RWPE1 (cell line): ENCODE measurements at places on chromosomes 6 and 20.

GRCh38 chr20:21433329-21433890 lies 36.1 kb upstream of the NKX2-4 start:
- DNase-seq: no peak

DNA sequence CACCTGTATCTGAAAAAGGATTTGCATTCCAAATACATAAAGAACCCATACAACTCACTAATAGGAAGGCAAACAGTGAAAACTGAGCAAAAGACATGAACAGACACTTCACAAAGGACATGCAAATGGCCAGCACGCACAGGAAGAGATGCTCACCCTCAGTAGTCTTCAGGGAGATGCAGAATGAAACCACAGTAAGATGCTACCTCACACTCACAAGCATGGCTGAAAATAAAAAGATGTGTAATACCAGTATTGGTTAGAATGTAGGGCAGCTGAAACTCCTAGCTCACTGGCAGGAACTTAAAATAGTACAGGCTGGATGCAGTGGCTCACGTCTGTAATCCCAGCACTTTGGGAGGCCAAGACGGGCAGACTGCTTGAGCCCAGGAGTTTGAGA lies 64.6 kb downstream of the SNX5 start:
- DNase-seq: no peak

- DNase-seq: no peak
Measured at GRCh38 chr6:119161438-119161837, 83.0 kb upstream of the FAM184A start.

DNA sequence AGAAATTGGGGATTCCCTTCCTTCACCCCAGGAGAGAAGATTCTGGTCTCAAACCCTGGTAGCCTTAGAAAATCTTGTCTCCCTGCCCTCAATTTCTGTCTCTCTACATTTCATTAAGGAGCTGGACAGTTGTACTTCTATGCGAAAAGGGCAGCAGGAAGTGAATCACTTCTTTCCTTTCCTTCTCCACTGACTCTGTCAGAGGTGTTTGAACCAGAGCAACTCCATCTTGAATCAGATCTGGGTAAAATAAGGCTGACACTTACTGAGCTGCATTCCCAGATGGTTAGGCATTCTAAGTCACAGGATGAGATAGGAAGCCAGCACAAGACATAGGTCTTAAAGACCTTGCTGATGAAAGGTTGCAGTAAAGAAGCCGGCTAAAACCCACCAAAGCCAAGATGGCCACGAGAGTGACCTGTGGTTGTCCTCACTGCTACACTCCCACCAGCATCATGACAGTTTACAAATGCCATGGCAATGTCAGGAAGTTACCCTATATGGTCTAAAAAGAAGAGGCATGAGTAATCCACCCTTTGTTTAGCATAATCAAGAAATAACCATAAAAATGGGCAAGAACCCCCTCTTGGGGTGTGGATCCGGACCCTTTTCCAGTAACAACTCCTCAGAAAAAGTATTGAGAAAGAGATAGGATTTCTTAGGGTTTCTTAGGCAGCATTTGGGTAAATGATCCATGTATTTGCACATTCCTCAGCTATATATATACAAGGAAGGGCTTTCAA lies 95.8 kb upstream of the PLCB4 start:
- no peak for DNase-seq

DNA sequence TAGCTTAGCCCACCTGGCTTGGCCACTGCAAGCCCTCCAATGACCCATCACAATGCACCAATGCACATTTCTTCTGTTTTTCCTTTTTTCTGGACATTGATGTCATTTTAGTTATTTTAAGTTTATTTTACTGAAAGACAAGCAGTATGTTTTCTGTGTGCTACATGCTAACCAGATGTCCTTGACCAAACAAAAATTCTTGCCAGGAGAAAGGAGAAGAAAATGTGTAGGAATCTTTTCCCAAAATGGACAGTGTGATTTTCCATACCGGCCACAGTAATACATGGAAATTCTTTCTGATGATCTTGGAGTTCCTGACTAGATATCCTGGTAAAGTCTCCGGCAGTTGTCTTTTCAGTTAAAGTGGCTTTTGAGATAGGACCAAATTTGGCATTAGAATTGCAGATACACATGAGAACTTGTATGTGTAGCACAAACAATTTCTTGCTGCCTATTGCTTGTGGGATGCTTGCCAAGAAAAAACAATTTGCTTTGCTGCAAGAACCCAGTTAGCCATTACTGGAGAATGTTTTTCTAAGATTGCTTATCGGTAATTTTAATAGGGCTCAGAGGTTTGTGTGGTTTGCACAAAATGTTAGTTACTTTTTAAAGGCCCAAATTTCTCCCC lies 696.5 kb upstream of the CITED2 start:
- no peak for DNase-seq

DNA sequence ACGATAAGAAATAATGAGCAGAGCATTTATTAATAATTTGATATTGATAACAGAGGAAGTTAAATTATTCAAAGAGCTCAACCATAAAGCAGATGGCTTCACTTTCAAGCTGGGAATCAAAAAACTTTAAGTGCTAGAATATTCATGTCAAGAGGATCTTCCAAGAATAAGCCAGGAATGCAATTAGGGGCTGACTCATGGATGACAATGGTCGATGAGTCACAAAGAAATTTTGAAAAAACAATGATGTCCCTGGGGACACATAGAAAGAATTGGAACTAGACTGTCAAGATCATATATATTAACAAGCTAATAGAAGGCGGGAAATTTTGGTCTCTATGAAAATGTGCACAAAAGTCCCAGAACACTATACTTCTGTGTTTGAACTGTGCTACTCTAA lies 304.1 kb downstream of the LAMA2 start:
- peak; percentile 55 for DNase-seq

DNA sequence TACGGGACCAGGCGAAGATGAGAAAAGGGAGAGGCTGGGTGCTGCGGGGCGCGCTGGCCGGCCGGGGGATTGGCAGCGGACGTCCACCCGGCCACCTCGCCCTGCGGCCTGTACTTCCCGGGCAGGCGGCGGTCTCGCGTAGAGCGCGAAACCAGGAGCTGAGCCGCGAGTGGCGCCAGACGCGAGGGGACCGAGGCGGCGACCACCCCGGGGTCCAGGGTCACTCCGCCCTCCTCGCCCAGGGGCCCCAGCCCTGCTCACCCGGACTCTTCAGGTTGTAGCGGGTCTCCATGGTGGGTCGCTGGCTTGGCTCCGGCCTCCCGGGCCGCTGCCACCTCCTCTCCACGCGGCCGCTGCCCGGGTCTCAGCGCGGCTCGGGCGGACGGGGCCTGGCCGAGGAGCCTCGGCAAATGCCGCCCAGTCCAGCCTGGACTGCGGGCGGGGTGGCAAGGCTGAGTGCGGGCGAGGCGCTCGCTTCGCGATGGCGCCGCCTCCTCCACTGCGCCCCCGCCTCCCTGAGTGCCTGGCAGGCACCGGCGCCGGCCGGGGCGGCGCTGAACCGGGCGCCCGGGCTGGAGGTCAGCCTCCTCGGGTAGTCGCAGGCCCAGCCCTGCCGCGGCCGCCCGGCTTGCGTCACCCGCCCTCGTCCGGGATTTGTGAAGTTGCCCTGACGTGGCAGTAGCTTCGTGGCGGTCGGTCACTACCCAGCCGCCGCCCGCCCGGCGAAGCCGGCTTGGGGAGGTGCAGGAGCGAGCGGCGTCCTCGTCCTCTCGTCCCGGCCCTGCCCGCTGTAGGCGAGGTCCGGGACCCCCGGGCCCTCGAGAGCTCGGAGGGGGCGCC lies at the start of gene UBE2J1:
UBE2J1 (minus strand) TSS at position 445 of the 840 bp plus-strand sequence; CDS start at position 292, 153 bp downstream.
- peak; percentile 82 for DNase-seq

DNA sequence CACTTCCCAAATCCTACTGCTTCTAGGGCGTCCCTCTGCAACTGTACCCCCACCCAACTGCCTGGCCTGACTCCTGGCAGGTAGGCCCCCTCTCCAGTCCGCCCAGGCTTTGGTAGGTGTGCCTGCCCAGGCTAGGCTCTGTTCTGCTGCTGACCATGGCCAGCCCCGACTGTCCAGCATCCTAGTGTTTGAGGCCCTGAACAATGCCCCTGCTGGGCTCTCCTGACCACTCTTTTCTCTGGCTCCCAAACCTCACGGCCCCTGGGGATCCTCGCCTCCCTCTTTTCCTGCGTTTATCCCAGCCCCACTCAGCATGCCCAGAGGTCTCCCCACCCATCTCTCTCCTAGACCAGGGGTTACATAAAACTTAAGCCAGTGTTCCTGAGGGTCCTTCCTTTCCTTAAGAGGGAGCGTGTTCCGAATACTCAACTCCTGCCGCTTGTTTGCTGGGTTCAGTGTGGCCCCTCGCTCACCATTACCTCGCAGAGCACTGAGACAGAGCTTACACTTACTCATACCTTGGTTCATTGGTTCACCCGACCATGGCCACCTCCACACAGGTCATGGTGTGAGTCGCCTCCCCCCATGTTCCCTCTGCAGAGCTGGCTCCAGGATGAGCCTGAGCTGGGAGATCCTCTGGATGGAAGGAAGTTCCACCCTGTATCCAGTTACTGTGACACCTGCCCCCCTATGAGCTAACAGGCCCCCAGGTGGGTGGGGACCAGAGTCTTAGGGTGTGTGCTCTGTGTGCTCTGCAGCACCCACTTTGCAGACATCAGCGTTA lies 21.0 kb upstream of the MYT1 start:
- DNase-seq: no peak

DNA sequence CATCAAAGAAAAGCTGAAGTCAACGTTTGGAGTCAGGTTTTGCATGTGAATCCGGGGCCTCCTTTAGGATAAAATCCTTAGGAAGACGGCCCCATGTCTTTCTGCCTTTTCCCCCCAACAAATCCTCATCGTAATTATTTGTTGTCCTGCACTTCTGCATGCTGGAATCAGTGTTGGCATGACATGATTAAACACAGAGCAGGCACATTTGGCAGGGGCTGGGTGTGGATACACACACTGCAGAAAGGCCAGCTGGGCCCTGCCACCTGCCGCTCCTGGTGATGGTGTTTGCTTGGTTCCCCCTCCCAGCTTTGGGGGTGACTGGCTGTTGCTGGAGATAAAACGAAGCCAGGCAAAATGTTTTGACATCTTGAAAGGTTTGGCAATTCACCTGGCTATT lies 46.3 kb upstream of the FOXA2 start:
- no peak for DNase-seq

DNA sequence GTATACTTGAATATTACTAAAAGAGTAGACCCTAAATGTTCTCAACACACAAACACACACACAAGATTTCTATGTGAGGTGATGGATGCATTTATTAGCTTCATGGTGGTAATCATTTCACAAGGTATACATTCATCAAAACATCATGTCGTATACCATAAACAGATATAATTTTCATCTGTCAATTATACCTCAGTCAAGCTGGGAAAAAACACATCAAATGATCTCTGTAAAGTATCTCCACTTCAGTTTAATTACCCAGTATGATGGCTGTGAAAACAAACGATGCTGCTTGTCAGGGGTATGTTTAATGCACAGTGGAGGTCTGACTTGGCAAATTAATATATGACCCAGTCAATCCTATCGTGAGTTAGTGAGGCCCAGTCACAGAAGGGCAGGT lies 157.2 kb downstream of the MTFR2 start:
- DNase-seq: no peak

DNA sequence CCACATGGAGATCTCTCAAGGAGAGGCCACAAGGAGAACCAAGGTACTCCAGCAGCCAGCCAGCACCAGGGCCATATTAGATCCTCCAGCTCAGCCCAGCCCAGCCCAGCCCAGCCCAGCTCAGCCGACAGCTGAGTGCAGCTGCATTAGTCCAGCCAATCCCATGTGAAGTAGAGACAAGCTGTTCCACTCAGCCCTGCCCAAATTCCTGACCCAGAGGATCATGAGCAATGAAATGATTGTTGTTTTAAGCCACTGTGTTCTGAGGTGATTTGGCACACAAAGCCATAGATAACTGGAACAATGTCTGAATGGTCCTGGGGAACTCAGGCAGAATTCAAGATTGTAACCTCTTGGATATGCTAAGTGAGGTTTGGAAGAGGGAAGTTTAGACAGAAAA lies 59.5 kb upstream of the BMP2 start:
- peak; percentile 57 for DNase-seq

- DNase-seq: peak; percentile 70
Measured at GRCh38 chr6:150072201-150072600, 3.3 kb upstream of the ULBP3 start.

- DNase-seq: no peak
Measured at GRCh38 chr6:168507297-168507696, 66.3 kb downstream of the SMOC2 start.

DNA sequence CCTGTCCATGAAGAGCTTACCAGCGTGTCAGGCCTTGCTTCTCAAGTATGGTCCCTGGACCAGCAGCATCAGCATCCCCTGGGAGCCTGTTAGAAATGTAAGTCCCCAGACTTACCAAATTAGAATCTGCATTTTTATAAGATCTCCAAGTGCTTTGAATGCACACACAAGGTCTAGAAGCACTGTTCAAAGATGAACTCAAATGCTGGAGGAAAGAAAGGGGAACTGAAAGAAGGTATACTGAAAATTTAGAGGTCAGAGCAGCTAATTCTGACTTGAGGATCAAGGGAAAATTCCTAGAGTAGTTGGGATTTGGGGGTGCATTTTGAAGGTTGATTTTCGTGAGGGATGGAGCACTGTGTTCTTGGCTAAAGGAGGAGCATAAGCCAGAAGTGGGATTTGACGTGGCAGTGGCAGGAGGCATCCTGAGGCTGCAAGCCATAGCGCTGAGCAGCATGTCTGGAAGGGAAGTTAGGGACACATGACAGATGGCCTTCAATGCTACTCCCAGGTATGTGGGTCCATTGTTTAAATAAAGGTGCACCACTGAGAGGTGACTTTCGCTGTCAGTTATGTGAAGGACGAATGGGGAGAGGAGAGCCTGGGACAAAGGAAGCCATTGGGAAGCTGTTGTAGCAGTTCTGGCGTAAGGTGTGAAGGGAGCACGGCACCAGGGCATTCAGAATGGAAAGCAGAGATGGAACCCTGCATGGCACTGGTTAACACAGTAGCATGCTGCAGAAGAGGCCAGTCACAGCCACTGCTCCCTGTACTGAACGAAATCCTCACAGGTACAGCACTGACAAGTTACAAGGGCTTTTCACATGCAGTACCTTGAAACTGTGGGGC lies 36.2 kb downstream of the ARMC2 start:
- no peak for DNase-seq

GRCh38 chr20:62668441-62669027 lies 26.2 kb downstream of the SLCO4A1 start:
- DNase-seq: peak; percentile 96

GRCh38 chr6:90008908-90009501 lies 114.7 kb downstream of the GJA10 start:
- DNase-seq: no peak

- DNase-seq: no peak
Measured at GRCh38 chr6:25387483-25387882, 108.3 kb downstream of the CARMIL1 start.
